Stimulated activated CD4-positive, alpha-beta T cell treated with anti-CD3 and anti-CD28 coated beads, Interleukin-4, amount 100 ng/mL, for 1 hour (primary cell): ENCODE measurements at places on chromosomes 5 and 9.

DNA sequence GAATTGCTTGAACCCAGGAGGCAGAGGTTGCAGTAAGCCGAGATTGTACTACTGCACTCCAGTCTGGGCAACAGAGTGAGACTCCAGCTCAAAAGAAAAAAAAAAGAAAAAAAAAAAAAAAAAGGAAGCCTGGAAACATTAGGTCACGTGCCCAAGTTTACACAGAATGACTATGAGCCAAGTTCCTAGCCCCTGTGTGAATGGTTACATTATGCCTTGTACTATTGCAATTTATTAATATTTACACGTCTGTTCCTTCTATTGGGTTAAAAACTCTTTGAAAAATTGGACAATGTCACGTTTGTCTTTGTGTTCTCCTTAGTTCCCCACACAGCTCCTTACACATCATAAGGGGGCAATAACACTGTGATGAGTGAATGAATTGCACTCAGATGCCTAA lies 33.5 kb upstream of the SLC28A3 start:
- DNase-seq = no peak

DNA sequence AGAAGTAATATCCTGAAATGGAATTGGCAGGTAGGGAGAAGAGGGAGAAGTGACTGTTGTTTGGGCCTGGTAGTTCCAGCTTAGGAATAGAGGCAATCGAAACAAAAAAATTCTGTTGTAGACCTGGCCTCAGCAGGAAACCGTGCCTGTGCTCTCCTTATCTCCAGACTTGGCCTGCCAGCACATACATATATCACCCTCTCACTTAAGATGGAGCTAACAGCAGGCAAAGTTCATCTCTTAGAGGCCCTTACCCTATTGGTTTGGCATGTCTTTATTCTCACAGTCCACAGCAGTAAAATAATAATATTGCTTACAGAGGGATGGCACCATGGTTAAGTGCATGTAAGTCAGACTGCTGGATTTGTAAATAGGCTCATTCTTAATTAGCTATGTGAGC lies 19.6 kb upstream of the TNC start:
- no peak for DNase-seq

DNA sequence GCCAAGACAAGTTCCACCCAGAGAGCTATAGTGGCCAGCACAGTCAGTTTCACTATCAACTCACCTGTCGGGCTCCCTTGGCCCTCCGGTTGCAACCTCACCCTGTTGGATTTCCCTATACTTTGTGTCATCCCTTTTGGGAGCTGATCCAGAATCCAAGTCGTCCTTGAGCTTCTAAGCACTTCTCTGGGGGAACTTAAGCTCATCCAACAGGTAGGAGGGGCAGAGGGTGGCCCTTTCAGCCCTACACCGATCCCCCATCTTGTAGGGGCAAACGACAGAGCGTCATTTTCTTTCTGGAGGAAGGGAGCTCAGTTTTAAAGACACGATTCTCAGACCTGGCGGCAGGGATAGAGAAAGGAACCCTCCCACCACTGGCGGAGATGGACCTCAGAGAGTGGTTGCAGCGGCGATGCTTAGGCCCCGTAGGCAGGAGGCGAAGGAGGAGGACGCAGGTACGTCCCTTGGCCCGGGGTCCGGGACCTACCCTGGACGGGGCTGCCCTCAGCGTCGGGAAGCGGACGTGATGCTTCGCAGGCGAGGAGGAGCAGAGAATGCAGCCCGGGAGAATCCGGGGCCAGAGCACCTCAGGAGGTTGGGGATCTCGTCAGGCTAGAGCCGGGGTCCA lies 519 bp downstream of the ZER1 start:
- DNase-seq = no peak

GRCh38 chr5:626850-627249 lies 14.7 kb downstream of the CEP72 start:
- DNase-seq = no peak

DNA sequence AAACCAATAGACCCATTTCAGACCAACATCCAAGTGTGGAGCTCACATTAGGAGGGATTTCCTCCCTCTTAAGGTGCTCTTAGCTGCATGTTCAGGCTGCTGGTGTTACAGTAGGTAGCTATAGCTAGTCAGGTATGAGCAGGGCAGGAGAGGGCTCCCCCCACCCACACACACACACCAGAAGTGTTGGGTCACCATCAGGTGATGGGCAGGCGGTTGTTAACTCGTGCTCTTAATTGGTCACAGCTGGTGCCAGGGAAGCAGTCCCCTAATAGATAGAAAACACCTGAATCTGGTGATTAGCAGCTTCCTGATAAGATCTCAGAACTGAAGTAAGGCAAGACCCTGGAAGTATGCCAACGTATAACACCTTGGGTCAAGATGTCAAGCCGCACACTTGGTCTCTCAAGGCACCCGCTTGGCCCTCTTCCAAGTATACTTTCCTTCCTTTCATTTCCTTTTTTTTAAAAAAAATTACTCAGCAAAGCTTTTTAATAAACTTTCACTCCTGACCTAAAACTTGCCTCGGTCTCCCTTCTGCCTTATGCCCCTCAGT lies 532.4 kb downstream of the DNAH5 start:
- no peak for DNase-seq

DNA sequence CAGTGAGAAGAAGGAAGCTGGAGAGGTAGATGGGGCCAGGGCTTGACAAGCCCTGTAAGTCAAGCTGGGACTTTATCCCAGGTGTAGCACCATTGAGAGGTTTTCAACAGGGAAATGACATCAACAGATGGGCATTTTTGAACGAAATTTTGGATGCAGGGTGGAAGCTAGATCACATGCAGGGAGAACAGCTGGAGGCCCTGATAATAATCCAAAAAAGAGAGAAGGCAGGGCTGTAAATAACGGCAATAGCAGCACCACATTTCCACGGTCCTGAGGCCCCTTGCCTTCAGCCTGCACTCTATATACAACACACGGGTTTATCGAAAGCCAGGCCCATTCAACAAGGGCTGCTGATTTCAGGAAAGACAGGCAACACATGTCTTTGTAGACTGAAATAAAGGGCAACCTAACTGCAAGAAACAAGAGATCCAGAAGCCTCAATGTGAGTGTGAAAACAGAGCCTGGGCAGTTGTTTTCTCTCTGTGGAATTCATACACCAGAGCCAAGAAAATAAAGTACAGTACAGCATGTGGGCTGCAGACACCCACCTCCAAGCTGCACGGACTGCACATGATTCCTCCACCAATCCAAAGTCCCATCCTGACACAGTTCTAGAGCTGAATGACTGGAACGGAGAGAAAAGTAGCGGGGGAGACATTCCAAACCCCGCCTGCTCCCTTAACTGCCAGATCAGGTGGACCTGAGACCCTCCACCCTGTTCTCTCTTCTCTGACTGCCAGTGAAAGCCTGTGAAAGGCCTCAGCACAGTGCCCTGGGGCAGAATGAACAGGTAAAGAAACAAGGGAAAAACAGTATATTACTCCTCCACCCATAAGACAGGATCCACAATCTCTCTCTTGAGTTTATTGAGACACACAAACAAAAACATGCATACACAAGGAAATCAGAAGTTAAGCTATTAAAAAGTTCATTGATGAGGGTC lies 36.3 kb downstream of the KLHL3 start:
- DNase-seq = no peak

DNA sequence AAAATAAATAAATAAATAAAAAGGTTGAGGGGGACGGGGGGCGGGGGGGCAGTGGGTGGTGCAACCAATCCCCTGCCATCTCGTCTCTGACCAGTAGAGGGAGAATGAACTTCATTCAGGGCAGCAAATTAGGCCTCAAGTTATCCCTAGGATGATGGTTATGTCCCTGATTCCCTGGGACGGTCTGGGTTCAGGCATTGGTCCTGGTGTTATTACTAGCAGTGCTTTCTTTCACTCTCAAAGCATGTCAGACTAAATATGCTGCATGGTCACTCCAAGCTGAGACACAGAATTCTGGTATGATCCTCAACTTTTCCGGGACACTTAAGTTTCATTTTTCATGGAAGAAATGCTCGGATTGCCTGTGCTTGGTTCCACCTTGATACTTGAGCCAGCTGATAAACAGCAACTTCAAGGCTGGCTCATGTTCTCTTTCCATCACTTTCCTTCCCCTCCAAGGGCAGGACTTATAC lies 59.4 kb downstream of the DAP start:
- DNase-seq = no peak

GRCh38 chr5:140142856-140143255 lies 17.1 kb downstream of the IGIP start:
- no peak for DNase-seq

DNA sequence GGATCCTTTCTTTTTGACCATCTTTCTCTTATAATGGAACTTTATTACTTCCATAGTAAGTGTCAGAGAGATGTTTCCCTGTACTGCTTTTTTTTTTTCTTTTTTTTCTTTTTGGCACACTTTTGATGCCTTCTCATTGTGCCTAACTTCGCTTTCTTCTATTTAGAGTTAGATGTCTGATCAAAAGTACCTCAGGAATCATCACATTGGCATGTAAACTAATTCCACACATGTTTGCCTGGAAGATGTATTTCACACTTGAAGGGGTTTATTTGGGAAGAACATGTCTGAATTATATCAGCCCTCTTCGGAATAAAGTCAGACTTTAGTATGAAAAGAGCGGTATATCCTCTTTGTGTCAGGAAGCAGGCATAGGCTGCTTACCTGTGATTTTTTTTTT lies 35.1 kb downstream of the SMARCA2 start:
- no peak for DNase-seq

GRCh38 chr5:173597304-173597703 lies 19.1 kb downstream of the BOD1 start:
- DNase-seq = no peak

- no peak for DNase-seq
These were observed 46.4 kb downstream of the SNCAIP start for GRCh38 chr5:122358372-122358979.

- DNase-seq = no peak
These were observed 121.1 kb downstream of the FBXL7 start for GRCh38 chr5:15621094-15621493.

DNA sequence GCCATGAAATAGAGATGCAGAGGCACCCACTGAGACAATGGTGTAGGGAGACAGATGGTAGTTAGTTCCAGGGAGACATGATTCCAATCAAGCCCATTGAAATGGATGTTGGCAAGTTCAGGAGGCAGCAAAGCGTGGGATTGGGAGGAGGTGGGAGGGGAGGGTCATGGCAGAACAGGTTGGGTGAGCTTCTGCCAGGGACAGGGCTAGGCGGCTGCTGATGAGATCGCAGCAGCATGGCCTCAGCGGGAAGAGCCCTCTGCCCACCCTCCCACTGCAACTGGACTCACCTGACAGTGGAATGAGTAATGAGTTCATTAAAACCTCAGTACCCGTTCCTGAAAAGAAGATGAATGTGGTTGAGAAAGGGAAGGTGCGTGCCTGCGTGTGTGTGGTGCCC lies 418.2 kb downstream of the CDK5RAP2 start:
- DNase-seq = no peak

DNA sequence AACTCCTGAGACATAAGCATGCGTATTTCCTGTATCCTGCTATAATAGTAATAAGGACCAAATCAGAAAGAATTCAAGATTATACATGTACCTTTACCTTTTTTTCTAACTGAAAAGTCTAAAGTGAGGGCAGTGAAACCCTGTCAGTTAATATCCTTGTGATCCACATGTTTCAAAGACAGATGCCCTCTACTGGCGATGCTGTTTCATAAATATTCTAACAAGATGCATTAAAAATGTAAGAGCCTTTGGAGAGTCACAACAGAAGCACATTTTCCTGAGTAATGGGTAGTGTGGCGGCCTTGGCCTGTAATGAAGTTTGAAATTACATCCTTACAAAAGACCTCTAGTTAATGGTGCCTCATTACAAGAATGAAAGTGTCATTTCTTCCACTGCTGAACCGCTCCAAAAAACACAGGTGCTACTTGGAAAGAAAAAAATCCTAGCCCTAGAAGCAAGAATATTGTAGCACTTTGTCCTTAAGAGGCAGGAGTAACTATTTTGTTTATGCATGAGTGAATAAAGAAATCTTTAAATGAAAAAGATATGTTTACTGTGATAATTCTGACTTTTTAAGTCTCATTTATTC lies 232.6 kb downstream of the EPB41L4A start:
- no peak for DNase-seq

DNA sequence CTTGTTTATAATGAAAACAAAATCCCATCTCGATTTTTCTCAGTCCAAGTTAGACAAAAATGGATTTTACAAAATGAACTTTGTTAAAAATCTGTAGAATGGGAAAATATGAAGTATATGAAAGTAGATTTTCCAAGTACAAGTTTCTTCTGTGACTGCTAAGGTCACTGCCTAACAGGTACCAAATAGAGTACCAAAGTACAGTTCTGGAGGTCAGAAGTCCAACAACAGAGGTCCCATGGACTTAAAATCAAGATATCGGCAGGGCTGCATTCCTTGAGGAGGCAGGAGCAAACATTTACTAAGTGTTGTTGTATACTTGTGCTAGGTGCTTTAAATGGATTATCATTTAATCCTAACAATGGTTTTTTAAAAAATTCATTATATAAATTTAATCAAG lies 5.9 kb downstream of the YTHDC2 start:
- DNase-seq = no peak

DNA sequence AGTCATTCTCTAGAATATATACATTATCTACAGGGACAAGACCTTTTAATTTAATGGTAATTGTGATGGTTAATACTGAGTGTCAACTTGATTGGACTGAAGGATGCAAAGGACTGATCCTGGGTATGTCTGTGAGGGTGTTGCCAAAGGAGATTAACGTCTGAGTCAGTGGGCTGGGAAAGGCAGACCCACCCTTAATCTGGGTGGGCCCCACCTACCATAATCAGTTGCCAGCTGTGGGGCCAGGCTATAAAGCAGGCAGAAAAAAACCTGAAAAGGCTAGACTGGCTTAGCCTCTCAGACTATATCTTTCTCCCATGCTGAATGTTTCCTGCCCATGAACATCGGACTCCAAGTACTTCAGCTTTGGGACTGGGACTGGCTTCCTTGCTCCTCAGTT lies 112.2 kb upstream of the SMC2 start:
- no peak for DNase-seq

DNA sequence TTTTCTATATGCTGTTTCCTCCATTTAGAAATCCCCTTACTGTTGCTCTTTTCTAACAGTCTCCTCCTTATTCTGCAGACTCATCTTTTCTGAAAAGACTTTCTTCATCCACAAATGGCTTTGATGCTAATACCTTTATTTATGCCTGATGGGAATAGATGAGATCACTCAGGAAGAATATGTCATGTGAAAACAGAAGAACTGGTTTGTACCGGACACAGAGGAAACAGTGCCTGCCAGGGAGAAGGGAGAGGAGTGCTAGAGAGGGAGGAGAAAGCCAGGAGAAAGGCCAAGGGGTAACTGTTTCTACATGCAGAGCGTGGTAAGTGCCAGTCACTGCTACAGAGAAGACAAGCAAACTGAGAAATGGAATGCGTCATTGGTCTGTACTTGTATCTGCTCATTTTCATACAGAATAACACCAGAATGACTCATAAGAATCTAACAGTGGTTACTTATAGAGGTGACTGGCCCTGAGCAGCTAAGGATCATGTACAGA lies 45.9 kb upstream of the PJA2 start:
- no peak for DNase-seq

- DNase-seq = no peak
These were observed 223.1 kb upstream of the PAPPA start for GRCh38 chr9:115930472-115930871.

GRCh38 chr5:99355881-99356280 lies 427.1 kb upstream of the CHD1 start:
- DNase-seq = no peak
